ENCODE measurements at places on chromosomes 2 and 18. TPM values are rescaled to one million over a fixed set of nuclear protein-coding genes. Genes with fewer than 3 reads are reported as not detected.

DNA sequence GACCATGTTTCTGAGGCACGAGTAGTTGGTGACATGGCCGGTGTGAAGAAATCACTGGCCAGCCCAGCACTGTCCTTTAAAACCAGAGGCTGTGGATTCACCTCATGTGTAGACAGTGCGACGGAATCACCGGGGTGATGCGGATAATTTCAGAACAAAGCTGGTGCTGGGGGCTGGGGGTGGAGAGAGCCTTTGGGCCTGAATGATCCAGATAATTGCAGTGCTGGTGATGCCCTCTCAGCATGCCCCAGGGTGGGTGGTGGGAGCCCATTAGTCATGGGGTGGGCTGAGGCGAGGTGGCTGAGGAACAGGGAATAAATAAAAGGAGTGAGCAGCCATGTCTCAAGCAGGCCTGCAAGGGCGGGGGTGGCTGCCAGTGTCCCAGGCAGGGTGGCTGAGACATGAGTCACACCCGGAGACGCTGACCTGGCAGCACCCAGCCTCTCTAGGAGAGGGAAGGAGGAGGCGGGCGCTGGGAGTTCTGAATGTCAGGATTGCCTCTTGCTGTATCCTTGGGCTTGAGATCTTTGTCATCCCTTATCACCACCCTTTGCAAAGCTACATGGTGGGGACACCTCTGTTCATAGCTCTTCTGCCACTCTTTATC is 151.1 kb upstream of the MSH6 start:
- DNase-seq, result peak; percentile 46

- no peak for DNase-seq
These were observed 1141.8 kb downstream of the RPIA start for GRCh38 chr2:89833116-89833779.

The MAP3K20 gene
- 28.5 TPM for total RNA-seq

DNA sequence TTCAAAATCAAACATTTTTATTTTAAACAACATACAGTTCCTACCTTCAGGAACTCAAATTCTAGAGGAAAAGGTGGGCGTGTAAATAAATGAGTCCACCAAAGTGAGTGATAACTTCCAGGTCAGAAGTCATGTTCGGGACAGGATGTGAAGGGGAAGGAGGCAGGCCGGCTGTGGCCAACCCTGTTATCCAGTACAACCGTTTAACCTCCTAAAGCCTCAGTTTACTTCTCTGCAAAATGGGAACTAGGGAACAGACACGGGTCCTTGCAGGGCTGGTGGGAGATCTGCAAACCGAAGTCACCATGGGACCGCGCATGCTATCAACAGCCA is 373 bp downstream of the EIPR1 start:
- DNase-seq, result peak; percentile 47

- peak; percentile 39 for DNase-seq
These were observed 564 bp downstream of the LPIN2 start for GRCh38 chr18:3012136-3013023.

- DNase-seq, result no peak
These were observed 39.1 kb downstream of the VWA3B start for GRCh38 chr2:98126061-98126460.

- peak; percentile 9 for DNase-seq
These were observed 77.1 kb upstream of the CD302 start for GRCh38 chr2:159875083-159875482.

DNA sequence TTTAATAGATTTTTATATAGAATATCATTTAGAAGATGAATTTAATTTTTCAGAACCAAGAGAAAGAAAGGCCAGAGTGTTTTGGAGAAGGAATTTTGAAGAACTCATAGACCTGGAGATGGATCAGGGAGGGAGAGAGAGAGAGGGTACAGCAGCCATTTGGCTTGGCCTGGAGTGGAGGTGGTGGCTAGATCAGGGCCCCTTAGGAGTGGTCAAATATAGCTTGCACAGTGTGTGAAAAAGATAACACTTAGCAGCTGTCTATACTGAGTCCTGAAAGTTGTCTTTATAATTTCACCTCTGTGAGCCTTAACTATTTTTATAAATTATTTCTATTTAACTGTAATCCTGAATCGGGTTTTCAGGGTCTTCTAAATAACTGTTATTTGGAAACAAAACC is 38.8 kb upstream of the ACYP2 start:
- DNase-seq, result no peak

The TLX2 gene
- total RNA-seq, result not detected

- peak; percentile 4 for DNase-seq
These were observed 30.4 kb upstream of the C2orf66 start for GRCh38 chr2:196839574-196839973.

- DNase-seq, result peak; percentile 82
These were observed 10.6 kb downstream of the DNAJB2 start for GRCh38 chr2:219289537-219290361.

GRCh38 chr18:46917803-46918600 is 600 bp downstream of the KATNAL2 start:
- peak; percentile 70 for DNase-seq

DNA sequence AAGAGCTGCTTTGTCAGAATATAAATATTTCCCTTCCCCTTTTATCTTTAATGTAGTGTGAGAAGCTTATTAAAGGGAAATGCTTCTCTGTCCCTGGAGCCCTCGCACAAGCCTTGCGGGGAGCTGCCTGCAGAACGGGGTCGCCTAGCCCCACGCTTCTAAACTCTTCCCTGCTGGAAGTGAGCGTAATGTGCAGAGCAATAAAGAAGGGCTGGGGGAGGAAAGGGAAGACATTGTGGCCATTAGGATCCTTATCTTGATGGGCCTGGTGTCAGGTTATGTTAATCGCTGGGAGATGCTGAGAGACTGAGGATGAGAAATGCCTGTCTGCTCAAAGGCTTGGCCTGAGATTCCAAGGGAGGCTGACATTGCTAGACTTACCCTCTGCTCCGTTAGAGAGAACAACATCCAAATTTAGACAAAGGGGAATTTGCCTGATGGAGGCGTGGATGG is 18.9 kb upstream of the FZD7 start:
- DNase-seq, result no peak

DNA sequence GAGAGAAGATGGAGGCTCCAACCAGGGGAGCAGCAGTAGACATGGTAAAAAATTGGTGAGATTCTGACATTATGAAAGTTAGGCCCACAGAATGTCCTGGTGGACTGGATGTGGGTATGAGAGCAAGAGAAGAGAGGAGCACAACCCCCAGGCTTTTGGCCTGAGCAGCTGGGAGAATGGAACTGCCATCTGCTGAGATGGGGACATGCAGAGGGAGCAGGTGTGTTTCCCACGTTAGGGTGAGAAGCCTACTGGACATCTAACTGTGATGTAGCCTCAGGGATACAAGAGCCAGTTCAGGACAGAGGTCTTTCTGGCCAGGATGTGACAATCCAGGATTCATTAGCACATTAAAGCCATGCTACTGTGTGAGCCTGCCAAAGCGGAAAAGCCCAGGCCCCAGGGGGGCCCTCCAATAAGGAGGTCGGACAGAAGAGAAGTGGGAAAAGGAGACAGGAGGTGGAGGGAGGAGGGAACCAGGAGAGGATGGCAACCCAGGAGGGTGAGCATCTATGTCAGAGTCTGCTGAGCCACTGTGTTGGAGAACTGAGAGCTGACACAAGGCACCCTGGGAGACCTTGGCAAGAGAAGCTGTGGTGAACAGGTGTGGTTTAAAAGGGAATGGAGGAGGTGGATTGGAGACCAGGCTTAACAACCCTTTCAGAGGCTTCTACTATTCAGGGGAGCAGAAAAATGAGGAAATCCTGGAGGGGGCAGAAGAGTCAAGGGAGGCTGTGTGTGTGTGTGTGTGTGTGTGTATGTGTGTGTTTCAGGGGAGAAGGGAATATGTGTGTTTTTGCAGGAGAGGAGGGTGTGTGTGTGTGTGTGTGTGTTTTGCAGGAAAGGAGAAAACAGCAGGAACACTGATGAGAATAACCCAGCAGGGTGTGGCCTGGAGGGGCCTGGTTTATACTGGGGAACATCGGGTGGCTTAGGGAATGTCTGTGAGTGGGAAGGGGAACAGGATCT is 10.5 kb downstream of the CYB5A start:
- peak; percentile 55 for DNase-seq

The ST8SIA3 gene
- not detected for total RNA-seq

The SIX3 gene
- not detected for total RNA-seq

The LBX2 gene
- total RNA-seq, result 1.5 TPM

GRCh38 chr2:44825702-44826101 is 115.8 kb upstream of the SIX3 start:
- peak; percentile 13 for DNase-seq

The CHRND gene
- 339 TPM for total RNA-seq

The EHD3 gene
- 5.0 TPM for total RNA-seq

- no peak for DNase-seq
These were observed 157.2 kb downstream of the FMNL2 start for GRCh38 chr2:152492131-152492530.

The COL5A2 gene
- 285 TPM for total RNA-seq

GRCh38 chr18:11429876-11430275 is 179.5 kb upstream of the SLC35G4 start:
- DNase-seq, result peak; percentile 50

GRCh38 chr2:157785200-157785599 is 90.9 kb downstream of the ACVR1 start:
- peak; percentile 10 for DNase-seq

- DNase-seq, result no peak
These were observed 25.9 kb downstream of the CCDC85A start for GRCh38 chr2:56209701-56210100.

- DNase-seq, result no peak
These were observed 245.8 kb downstream of the DPP10 start for GRCh38 chr2:114688241-114688640.

GRCh38 chr2:240688553-240688919 is 3.1 kb upstream of the AQP12A start:
- DNase-seq, result no peak

The IL1RL1 gene
- not detected for total RNA-seq

DNA sequence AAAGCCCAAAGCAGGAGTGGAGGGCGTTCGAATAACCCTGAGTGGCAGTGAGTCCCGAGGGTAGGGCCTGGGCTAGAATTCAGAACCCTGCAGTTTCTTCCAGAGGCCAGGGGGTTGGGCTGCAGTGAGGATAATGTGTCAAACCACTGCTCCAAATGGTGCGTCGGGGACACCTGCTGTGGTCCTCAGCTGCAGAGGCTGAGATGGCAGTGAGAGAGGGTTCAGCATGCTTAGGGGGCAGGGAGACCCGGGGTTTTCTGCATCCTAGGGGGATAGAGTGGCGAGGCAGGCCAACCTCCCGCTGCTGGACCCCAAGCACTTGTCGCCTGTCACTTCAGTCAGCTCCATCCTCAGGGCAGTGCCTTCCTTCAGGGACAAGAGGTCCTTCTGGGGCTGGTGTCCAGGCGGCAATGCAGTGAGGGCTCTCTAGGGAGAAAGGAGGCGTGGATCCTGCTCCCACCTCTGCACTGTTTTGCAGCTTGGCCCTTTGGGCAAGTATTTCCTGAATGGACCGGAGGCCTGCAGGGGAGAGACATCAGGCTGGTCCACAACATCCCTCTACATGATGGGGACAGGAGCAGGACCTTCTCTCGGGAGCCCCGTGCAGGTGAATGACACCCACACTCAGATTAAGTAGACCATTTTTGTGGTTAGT is 8.4 kb upstream of the NTSR2 start:
- DNase-seq, result peak; percentile 71

GRCh38 chr2:120759543-120760331 is 24.1 kb downstream of the GLI2 start:
- DNase-seq, result no peak

- no peak for DNase-seq
These were observed 198.4 kb downstream of the NYAP2 start for GRCh38 chr2:225597911-225598310.

DNA sequence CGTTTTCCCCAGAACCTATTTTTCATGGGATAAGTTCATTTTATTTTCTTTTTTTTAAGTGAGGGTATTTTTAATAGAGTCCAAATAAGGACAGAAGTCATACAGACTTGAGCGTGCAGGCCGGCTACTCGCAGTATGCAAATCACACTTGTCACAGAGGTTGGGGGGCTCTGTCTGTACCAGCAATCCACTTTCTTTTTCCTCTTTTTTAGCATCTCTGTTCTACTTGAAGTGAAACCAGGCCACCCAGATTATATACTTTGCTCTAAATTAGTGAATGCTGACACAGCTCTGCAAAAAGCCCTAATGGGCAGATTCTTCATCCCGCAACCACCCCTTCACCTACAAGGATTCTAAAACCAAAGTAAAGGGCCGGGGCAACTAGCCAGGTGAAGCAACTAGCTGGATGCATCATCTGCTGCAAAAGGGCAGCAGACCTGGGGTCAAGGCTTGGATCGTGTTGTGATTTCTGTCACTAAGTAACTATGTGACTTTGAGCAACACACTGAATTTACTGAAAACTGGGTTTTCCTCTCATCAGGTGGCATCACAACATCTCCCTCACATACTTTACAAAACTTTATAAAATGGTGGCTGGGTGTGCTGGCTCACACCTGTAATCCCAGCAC is 18.4 kb downstream of the KDSR start:
- DNase-seq, result no peak

GRCh38 chr2:232937278-232937906 is 67.3 kb downstream of the SNORC start:
- DNase-seq, result peak; percentile 68

The CWC22 gene
- total RNA-seq, result 13.9 TPM

The ADAM23 gene
- 4.9 TPM for total RNA-seq

DNA sequence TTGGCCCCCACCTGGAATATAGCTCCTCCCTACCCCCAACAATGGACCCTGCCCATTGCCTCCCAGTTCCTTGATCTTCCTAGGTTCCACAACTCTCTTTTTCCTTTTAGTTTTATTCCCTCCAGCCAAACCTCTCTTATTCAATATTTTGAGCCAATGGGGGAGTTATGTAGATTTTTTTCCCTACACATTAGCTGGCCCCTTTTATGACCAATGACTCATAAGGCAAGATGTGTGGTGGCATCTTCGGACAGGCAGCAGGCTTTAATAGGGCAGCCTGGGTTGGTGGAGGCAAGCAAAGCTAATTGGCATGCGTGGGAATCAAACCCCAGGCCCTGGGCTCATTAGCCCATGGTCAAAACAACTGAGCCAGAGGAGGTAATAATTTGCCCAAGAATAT is 9.2 kb downstream of the GRP start:
- DNase-seq, result no peak

The PJVK gene
- 5.4 TPM for total RNA-seq

DNA sequence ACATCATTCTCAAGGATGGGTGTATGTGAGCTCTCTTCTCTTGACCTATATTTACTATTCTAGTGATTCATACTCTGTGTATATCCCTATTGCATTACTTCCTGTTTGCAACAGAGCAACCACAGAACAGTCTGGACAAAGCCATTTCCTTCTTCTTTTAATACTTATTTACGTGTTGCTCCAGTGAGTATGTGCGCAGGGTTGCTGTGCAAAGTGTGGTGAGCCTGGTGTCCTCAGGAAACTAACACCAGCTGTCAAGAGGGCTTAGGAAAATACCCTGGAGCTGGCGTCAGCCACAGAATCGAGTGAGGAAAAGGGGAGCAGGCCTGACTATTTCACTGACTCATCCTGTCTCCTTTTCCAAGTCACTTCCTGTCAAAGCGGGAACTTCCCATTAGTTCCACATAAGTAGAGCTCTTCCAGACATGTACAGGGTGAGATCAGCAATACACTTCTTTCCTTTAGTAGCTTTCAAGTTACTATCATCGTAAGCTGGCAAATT is 214.1 kb upstream of the COPS8 start:
- DNase-seq, result peak; percentile 98

- no peak for DNase-seq
These were observed 176.3 kb upstream of the LRP1B start for GRCh38 chr2:142307086-142307485.
